ENCODE measurements at places on chromosomes 1 and 21.

GRCh38 chr21:26506956-26507355 lies 66.1 kb downstream of the CYYR1 start:
- no peak for DNase-seq

- DNase-seq = no peak
Measured at GRCh38 chr1:206470692-206471414, 577 bp downstream of the IKBKE start.

DNA sequence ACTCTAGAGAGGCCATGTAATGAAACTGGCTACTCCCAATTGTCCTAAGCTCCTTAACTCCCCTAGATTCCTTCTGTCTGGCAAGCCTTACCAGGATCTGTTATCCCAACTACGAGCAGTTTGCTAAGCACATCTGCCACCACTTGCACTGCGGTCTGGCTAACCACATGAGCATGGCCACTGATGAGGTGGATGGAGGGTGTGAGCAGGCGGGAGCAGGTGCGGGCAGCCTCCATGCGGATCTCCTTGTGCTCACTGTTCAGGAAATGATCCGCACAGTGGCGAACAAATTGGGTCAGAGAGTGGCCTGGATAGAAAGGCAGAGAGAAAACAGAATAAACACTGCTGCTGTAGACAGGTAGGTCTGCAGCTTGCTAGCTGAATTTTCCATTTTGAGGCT lies 24.0 kb downstream of the MTOR start:
- no peak for DNase-seq

- DNase-seq = no peak
Measured at GRCh38 chr1:8460784-8461183, 142.9 kb downstream of the SLC45A1 start.

DNA sequence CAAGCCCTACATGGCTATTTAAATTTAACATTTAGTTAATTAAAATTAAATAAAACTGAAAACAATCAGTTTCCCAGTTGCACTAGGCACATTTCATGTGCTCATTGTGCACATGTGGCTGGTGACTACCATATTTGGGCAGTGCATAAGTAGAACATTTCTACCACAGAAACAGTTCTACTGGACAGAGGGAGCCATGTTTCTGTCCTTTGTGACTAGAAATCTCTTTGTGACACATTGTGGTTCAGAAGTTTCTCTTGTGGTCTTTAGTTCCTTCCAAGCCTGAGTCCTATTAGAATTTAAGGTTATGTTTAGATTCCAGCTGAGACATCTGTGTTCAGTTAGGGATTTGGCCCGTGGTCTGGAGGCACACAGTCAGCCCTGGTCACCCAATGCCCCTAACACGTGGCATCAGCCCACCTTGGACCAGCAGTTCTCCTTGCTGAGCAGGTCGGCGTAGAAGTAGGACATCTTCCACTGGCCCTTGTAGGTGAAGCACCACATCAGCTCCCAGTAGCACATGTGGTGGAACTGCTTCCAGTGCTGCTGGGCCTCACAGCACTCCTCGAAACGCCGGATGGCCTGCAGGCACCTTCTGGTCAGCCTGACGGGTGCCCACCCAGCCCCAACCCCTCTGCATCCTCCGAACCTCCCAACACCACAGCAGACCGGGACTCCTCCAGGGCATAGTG lies 29.1 kb downstream of the TTC39A start:
- no peak for DNase-seq

GRCh38 chr1:111909030-111909429 lies 80.4 kb downstream of the KCND3 start:
- no peak for DNase-seq

DNA sequence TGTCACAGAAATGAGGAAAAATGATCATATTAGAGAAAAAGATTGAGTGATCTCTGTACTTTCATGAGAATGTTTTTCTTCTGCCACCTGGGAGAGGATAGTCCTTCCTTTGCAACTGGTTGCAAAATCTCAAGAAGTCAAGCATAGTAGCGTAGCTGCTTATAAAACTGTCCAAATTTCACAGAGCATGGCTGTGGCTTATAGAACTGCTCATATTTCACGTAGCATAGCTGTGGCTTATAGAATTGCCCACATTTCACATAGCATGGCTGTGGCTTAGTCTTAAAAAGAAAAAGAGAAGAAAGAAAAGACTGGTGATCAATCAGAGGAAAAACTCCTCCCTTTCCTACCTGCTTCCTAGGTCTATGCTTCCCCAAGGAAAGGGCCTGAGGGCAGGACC lies 329.5 kb downstream of the SIPA1L2 start:
- no peak for DNase-seq

- no peak for DNase-seq
Measured at GRCh38 chr1:67832737-67833601, at the start of gene GNG12. TSS of gene GNG12 (minus strand) at chr1:67833467. CDS start at chr1:67707686, 125,781 bp downstream.

DNA sequence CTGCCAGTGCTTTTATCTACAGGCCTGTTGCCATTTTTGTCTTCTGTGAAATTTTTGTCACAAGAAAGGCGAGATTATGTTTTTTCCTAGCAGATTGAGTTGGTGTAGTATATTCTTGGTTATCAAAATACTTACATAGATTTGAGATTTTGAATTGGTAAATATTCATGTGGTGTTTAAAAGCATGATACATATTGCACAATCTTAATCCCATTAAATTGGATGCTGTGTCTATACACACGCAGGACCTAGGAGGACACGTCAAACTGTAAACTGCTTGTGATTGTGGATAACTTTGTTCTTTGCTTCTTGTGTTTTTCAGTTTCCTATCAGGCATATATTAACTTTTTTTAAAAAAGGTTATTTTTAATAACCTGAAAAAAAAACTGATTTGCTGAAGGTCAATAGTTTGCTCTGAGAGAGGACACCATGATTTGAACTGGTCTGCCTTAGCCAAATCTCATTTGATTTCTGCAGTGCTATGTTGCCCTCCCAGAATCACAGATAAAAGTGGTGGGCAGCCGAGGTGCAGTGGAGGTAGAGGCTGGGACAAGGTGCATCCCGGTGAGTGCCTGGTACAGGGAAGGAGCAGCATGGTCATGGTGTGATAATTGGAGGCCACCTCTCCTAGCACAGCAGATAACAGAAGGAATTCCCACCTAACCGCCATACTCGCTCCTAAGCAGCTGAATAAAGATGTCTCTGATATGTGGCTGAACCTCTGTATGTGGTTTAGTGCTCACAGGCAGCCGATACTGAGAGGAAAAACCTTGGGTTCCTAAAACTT lies 76.7 kb downstream of the LRRC8D start:
- no peak for DNase-seq

DNA sequence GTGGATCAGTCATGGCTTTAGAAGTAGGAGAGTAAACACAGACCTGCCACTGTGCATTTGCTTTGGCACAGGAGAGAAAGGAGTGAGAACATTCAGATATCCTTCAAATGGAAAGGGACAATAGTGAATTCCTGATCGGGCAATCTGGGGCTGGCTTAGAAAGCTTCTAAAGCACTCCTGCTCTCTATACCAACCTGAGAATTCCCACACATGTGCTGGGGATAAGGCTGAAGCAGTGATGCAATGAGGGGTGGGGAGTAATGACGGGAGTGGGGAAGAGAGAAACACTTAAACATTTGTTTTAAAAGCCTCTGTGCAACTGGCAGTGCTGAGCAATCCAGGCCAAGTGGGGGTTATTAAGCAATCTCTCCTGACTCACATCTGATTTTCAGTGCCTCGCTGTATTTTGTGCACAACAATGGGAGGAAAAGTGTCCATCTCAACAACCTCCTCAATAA lies 108.8 kb downstream of the KIAA0319L start:
- peak; percentile 64 for DNase-seq

GRCh38 chr1:1753607-1754005 lies 24.7 kb downstream of the NADK start:
- DNase-seq = no peak

DNA sequence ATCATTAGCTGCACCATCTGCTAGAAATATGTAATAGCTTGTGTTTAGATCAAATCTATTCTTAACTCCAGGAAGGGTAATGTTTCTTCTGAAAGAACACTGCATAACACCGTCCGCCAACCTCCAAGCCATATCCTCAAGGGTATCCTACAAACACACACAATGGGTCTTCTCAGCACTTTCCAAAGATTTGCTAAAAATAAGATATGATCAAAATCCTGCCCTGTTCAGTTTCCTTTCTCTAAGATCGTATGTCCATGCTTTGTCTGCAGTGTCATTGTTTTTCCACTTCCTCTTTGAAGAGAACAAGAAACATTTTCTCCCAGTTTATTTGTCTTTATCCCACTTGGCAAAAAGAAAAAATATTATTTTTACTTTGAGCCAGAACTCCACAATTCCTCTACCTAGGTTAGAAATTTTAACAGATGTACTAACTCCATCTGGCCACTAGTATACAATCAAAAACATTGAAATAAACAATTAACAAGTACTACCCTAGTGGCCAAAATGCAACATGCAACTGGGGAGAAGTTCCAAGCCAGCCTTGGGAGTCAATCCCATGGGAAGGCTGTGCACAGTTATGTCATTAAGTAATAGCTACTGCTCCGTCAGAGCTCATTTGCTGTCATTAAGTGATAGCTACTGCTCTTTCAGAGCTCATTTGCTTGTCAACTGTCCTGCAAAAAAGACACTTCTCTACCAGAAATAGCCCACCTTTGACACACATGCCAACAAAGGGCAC lies 37.8 kb downstream of the FRRS1 start:
- DNase-seq = no peak

DNA sequence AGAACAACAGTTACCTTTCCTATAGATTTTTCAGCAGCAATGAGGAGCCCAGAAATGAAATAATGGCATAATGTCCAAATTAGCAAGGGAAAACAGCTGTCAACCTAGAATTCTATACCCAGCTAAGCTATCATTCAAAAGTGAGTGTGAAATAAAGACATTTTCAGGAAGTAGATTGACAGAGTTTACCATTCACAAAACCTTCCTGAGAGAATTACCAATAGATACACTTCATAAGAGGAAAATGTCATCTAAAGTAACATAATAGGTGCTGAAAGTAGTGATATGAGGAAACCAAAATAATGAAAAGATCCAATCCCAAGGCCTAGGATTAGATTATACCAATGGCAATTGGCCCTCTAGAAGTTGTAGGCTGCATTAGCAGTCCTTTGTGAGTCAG lies 34.6 kb downstream of the OBSCN start:
- no peak for DNase-seq

DNA sequence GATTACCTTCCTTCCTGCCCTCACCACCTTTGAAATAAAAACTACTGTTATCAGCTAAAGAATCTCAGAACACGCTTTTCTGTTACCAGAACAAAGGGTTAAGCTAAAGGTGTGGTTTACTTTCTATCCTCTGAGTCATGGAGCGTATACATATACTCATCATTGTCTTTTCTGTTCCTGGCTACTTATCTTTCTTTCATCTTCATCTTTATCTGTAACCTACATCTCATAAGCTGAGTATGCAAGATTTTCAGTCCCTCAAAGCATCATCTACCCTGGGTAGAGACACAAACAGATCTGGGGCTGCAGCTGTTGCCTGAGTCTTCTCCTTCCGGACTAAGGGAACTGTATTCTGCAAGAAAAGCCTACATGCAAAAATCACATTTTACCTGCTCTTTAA lies 75.6 kb downstream of the LMO4 start:
- no peak for DNase-seq

DNA sequence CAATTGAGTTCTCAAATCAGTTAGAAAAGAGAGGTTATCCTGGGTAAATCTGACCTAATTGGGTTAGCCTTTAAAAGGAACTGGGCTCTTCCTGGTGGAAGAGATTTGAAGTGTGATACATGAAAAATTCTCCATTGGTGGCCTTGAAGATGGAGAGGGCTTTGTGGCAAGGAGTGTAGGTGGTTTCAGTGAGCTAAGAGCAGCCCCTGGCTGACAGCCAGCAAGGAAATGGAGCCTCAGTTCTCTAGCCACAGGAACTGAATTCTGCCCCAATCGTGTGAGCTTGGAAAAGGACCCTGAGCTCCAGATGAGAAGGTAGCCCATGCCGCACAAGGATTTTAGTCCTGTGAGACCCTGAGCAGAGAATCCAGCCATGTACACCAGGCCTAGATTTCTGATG lies 12.7 kb upstream of the HYI start:
- no peak for DNase-seq

GRCh38 chr1:41023279-41023990 lies 1.9 kb upstream of the SLFNL1 start:
- no peak for DNase-seq

DNA sequence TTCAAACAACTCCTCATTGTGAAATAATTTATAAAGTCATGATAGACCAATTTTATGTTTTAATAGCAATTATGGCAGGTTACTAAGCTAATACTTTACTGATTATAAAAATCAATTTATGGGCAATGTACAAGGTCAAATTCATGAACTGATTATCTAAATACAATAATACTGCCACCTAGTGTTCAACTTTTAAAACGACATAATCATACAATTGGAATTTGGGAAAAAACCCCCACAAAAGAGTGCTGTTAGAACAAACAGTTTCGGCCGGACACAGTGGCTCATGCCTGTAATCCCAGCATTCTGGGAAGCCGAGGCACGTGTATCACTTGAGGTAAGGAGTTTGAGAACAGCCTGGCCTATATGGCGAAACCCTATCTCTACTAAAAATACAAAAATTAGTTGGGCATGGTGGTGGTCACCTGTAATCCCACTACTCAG lies 14.0 kb downstream of the GTF2B start:
- DNase-seq = no peak

- DNase-seq = no peak
Measured at GRCh38 chr1:80722611-80723010, 1078.1 kb upstream of the ADGRL2 start.

GRCh38 chr1:227541796-227542152 lies 21.6 kb upstream of the ZNF678 start:
- no peak for DNase-seq

DNA sequence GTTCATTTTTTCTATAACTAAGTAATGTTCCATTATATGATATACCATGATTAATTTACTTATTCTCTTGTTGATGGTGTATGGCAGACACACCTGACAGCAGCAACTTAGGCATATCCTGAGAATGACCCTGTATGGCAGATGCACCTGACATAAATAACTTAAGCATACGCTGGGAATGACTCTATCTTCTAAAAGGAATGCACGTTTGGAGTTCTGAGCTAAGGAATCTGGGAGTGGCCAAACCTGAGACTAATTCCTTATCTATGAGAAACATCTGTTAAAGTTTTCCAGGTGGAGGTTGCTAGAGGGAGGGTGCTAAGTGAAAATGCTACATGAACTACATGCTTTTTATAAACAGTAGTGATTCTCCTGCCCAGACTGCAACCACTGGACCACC lies 96.7 kb upstream of the RGS18 start:
- DNase-seq = no peak

GRCh38 chr21:41597227-41597626 lies 89.3 kb upstream of the TMPRSS2 start:
- no peak for DNase-seq

DNA sequence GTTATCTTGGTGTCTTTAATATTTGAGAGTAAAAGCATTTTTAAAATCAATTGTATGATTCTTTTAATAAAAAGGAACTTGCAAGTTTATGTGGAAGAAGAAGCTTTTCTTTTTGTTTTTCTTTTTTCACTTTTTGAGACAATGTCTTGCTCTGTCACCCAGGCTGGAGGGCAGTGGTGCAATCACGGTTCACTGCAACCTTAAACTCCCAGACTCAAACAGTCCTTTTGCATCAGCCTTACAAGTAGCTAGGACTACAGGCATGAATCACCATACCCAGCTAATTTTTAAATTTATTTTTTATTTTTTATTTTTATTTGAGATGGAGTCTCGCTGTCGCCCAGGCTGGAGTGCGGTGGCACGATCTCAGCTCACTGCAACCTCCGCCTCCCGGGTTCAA lies 34.1 kb downstream of the CMPK1 start:
- no peak for DNase-seq

- peak; percentile 97 for DNase-seq
Measured at GRCh38 chr1:230120921-230121381, 53.9 kb downstream of the GALNT2 start.

Measured in LNCaP clone FGC (cell line).